G401 (cell line): ENCODE measurements at places on chromosomes 7 and 10. TPM values are rescaled to one million over a fixed set of nuclear protein-coding genes. Genes with fewer than 3 reads are reported as not detected.

GRCh38 chr7:149772241-149772955 lies 990 bp downstream of the ZNF467 start:
- no peak for DNase-seq

GRCh38 chr10:64156166-64156565 lies 635.0 kb downstream of the REEP3 start:
- peak; percentile 94 for DNase-seq

GRCh38 chr10:85914720-85915119 lies 451.9 kb downstream of the GRID1 start:
- no peak for DNase-seq

- DNase-seq, result no peak
Observed at GRCh38 chr7:68994841-68995240, 603.4 kb upstream of the AUTS2 start.

GRCh38 chr7:134669388-134669787 lies 22.7 kb downstream of the BPGM start:
- no peak for DNase-seq

DNA sequence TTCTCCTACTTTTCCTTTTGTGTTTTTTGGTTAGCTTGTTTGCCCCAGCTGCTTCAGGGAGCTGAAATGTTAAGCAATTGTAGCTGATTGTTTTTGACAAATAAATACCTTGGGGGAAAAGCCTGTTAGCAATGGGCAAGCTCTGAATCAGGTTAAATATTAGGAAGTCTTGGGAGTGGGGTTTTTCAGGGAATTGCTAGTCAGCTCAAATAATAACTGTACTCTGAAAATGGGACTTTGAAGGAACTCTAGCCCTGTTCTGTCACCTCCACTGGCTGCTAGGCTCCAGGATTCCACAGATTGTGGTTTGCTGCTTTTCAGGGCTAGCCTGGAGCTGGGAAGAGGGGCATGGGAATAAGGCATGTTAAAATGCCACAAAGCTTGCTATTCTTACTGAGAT lies 39.5 kb downstream of the ADK start:
- no peak for DNase-seq

GRCh38 chr7:132149436-132150304 lies 426.6 kb downstream of the PLXNA4 start:
- DNase-seq, result no peak

- no peak for DNase-seq
Observed at GRCh38 chr10:102916173-102916572, 1.9 kb upstream of the CNNM2 start.

DNA sequence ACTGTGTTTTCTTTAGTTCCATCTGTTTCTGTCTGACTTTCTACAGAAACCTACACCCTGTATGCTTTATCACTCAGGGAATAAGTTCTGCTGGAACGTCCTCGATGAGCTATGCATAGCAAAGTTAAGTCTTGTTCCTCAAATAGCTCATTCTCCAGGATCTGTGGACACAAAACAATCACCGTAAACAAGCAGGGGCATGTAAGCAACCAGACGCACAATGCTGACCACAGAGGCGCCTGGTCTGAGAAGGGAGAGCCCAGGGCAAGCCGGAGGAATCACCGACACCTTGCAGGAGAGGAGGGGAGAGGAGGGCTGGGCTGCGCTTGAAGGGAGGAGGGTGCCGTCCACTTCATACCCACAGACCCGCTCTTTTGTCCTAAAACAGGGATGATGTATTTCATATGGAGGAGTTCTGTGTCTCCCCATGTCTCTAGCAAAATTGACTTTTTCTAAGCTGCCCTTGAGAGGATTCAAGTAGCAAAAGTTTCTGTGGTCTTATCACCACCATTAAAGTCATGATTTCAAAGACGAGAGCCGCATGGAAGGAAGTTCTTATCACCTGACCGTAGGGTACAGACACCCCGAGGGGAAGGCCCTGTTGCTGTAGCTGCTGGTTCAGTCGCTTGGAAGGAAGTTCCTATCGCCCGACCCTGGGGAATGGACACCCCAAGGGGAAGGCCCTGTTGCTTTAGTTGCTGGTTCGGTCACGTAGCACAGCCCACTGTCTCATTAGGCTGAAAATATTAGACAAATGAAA lies 14.3 kb downstream of the CALML3 start:
- no peak for DNase-seq

GRCh38 chr7:14937581-14937980 lies 35.0 kb upstream of the DGKB start:
- DNase-seq, result no peak

GRCh38 chr10:110008518-110009339 lies 945 bp downstream of the ADD3 start:
- DNase-seq, result peak; percentile 74

GRCh38 chr7:79403451-79403850 lies 50.0 kb downstream of the MAGI2 start:
- DNase-seq, result peak; percentile 67

- no peak for DNase-seq
Observed at GRCh38 chr7:132084776-132085388, 491.4 kb downstream of the PLXNA4 start.

GRCh38 chr7:151251328-151251688 lies 2.8 kb upstream of the SMARCD3 start:
- peak; percentile 44 for DNase-seq

DNA sequence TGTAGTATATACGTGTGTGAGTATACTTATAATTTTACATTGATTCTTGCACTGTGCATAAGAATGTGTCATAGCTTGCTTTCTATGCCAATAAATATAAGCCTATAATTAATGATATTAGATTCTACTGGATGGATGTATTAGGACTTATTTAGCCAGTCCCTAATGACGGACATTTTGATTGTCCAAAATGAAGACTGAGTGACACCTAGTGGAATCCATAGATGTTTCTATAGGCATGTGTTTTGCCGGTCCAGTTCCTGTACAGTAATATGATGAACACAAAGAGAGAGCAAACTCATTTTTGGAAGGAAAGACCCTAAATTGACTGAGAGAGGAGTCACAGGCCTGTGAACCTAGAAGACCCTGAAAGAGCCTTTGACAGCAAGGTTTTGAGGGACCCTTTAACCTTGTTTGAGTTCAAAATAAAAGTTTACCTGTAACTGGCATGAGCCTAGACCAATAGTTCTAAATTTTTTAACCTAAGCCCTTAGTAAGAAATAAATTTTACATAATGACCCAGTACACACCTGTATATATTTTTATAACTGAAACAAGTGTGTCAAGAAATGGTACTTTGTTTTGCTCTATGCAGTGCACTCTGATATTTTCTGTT lies 42.4 kb upstream of the AGBL3 start:
- peak; percentile 38 for DNase-seq

DNA sequence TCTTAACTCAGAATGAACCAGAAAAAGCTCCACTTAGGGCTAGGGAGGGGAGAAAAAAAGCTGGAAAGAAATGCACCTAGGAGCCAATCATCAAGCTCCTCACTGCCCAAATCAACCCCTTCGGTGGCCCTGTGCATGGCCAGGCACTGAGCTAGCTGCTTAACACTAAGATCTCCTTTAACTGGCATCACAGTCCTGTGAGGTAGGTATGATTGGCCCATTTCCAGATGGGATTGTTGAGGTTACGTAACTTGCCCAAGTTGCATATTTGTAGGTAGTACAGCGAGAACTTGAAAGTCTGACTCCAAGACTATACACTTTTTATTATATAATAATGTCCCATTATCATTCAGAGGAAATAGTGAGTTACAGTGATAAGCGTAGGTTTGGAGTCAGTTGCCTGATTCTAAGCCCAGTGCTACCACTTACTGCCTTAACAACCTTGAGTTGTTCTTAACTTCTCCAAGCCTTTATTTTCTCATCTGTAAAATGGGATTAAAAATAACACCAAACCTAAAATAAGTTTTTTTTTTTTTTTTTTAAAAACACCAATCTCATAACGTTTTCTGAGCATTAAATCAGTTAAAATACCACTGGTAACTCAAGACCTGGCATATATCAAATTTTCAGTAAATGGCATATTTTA lies 37.2 kb upstream of the ACSL5 start:
- no peak for DNase-seq

DNA sequence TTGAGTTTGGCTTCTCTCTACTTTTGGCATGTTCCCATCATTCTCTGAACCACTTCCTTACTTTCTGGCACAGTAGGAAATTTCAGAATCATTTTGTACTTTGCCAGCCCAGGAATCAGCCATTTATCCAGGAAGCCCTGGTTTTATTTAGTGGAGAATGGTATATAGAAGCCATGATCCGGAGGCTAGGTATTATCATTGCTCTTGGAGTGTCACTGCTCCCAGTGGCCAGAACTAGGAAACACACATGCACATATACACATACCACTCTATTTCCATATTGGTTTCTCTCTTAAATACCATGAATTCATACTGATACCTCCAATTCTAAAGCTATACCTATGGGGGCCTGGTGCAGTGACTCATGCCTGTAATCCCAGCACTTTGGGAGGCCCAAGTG lies 36.3 kb downstream of the SUFU start:
- DNase-seq, result peak; percentile 57

- DNase-seq, result no peak
Observed at GRCh38 chr10:60439641-60440040, 50.0 kb upstream of the ANK3 start.

DNA sequence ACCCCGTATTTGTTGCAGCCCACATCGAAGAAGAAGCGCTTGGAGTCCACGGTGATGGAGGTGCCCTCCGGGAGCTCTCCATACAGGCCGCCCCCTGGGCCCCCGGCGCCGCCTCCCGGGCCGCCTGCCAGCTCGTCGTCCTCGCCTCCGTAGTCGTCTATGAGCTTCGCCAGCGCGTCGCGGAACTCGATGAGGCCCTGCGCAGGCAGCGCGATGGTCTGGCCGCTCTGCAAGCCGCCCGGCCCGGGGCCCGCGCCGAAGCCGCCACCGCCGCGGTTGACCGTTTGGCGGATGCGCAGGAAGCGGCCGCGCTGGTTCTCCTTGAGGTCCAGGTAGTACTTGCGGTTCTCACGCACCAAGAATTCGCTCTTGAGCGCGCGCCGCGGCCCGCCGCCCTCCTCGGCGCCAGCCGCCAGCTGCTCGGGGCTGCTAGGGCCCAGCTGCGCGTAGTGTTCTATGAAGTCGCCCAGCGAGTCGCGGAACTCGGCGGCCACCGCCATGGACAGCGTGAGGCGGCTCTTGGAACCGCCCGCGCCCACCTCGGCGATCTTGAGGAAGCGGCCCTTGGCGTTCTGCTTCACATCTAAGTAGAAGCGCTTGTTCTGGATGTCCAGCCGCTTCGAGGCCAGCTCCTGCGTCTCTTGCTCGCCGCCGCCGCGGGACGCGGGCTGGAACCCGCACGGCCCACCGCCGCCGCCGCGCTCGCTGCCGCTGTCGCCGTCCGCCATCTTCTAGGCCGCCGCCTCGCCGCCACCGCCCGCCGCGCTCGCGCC lies 523 bp downstream of the PURB start:
- peak; percentile 33 for DNase-seq

DNA sequence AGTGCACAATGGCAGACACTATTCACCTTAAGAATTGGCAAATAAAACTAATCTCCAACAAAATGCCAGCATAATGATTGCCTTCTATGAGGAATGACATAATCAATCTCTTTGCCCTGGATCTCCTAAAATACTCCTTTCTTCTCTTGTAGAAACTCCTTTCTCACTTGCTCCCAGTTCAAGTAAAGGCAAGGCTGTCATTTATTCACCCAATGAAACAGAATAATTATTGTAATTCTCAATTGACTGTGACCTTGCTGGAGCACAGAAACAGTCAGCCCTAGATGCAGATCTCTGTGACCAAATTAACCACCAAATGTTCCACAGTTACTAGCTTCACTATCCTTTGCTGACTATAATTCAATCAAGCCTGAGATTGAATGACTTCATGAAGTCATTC lies 99.3 kb downstream of the SEMA3C start:
- DNase-seq, result no peak

DNA sequence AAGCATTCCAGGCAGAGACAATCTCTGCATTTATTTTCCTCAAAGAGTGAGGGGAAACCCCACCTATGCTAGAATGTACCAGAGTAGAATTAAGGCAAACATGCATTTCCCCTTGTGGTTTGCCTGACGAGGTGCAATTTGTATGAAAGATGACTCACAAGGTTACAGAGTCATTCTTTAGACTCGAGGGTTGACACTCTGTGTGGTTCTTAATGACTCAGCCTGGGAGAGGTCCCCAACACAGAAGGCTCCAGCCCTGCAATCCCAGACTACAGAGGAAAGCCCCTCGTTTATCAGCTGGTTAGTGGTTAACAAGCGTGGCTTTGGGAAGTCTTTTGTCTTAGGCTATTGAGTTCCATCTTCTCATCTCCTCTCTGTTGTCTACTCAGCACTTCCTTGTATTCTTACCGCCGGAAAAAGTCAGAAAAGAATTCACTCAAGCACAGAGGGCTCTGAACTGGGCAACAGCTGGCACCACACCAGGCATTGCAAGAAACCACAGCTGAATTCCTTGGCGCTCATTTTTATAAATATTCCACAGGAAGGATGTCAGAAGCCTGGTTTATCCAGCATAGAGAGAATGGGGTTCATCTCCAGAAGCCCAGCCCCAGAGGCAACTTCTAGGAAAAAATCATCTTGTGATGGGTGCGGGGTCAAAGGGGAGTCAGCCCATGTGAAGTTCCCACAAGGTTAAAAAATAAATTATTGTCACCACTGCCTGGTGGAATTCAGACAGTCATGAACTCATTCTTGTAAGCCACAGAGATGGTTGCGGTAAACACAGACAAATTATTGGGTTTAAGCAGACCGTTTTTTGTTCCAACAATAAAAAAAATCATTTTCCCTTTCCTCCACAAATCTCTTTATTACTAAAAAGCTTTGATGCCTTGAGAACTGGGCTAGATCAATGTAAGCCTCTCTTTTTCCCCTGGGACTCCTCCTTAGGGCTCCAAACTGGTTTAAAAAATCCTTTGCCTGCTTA lies 24.5 kb upstream of the SVIL start:
- no peak for DNase-seq

The SPDYE11 gene
- not detected in 2 replicates for total RNA-seq

The RADIL gene
- total RNA-seq, result 7.3 and 14.8 TPM in 2 replicates

The TAS2R4 gene
- not detected in 2 replicates for total RNA-seq

The GPR22 gene
- not detected in 2 replicates for total RNA-seq

The NOLC1 gene
- total RNA-seq, result 137 and 202 TPM in 2 replicates

The EBLN1 gene
- total RNA-seq, result 1.3 TPM in 1 of 2 replicates, not detected in the other

The SLC18A2 gene
- not detected in 2 replicates for total RNA-seq

The CALML3 gene
- total RNA-seq, result not detected in 2 replicates
